ENCODE measurements at places on chromosomes 3 and 15.

DNA sequence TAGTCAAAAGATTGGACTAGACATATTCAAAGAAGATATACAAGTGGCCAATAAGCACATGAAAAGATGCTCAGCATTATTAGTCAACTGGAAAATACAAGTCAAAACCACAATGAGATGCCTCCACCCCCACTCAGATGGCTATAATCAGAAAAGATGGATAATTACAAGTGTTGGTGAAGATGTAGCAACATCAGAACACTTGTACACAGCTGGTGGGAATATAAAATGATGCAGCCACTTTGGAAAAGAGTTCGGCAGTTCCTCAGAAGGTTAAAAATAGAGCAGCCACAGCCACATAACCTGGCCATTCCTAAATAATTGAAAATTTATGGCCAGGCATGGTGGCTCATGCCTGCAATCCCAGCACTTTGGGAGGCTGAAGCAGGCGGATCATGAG, 38.4 kb downstream of the HEG1 start:
- no peak for DNase-seq

DNA sequence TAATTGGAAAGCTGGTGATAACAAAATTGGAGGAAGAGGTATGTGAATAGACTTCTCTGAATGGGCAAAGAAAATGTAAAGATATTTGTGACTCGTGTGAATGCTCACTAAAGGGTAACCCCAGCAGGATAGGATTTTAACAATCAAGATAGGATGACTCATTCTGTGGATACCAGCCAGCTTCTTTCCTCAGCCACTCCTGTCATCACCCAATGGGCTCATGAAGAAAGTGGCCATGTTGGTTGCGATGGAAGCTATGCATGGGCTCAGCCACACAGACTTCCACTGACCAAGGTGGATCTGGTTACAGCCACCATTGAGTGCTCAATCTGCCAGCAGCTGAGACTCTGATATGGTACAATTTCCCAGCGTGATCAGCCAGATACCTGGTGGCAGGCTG, 40.9 kb downstream of the STRIT1 start:
- no peak for DNase-seq

GRCh38 chr15:50280271-50280670, 14.7 kb upstream of the HDC start:
- no peak for DNase-seq

DNA sequence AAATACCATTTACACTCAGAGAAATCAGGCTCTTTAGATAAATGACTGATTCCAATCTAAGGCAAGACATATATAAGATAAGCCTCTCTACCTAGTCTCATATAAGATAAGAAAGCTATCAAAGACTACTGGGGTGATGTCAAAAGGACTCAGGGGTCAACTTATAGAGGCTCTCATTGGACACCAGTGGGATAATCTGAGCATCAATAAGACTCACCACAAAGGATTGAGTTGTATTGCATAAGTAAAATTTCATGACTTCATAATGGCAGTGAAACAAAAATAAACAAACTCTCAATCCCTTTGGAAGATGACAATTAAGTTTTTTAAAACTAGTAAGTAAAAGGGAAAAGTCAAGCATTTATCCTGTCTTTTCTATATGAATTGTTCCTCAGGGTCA, 317.8 kb downstream of the SHQ1 start:
- DNase-seq: no peak

DNA sequence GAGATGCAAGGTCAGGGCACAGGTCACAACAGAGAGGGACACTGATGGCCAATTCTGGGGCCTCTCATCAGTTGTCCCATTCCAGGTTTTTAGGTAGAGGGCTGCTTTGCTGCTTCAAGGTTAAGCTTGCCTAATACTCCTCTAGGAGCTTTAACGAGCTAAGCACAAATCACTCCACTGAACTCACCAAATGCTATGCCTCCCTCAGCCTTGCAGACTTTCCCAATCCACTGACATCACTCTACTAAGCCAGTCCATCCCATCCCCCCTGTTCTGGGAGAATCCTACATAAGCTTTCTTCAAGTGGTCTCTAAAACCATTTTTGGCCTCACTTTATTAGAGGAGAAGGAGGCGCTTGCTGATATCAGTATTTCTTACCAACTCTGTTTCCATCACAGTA, 24.8 kb upstream of the PDCD6IP start:
- no peak for DNase-seq

GRCh38 chr15:85414037-85414436, 33.6 kb downstream of the AKAP13 start:
- no peak for DNase-seq

DNA sequence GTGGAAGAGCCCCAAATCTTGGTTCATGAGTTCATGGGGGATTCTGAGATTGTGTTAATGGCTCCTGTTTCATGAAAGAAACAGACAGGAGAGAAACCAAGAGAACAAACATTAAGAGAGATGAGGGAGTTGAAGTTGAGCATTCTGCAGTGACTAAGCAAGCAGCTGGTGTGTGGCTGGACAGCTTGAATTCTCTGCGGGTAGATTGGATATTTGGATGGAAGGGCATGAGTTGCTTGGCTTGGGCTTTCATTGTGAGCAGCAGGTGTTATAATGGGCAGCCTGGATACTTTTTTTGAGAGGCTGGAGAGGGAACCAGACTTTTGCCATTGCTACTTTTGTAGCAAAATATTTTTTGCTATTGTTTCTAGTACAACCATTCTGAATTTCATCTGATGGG, 346.8 kb upstream of the SATB1 start:
- DNase-seq: no peak

DNA sequence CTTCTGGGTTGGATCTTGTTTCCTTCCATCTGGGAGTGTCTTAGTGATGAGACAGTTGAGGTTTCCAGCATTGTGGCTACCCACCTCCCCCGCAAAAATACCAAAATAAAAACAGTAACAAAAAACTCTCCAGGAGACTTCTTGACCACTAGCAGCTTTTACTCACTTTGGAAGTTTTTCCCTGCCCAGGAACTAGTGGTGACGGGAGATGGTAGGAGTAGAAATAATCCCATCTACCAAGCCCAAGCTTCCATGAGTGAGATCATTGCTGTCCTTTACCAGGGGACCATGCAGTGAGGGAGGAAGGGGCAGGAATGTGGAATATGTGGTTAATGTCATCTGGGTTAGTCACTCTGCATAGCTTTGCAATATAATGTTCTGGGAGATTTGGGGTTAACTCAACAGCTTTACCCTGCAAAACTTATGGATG, 187.7 kb downstream of the ITPR1 start:
- no peak for DNase-seq

DNA sequence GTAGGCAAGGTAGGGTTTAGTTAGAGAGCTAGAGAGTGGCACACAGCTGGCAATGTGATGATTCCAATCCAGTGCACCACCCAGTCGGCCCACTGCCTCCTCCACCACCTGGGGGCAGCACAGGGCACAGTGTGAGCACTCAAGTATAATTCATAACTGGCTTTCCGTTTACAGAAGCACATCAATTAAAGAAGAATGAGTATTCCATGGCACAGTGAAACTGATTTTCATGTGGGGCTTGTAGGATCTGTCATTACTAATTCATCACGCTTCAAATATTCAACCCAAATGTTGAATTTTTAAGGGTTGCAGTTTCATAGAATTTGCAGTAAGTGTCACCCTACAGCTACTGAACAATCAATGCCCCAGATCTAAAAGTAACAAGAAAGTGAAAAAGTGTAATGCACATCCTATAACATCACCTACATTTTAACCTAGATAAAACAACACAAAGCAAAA, 149.9 kb downstream of the IGSF11 start:
- DNase-seq: peak; percentile 62

DNA sequence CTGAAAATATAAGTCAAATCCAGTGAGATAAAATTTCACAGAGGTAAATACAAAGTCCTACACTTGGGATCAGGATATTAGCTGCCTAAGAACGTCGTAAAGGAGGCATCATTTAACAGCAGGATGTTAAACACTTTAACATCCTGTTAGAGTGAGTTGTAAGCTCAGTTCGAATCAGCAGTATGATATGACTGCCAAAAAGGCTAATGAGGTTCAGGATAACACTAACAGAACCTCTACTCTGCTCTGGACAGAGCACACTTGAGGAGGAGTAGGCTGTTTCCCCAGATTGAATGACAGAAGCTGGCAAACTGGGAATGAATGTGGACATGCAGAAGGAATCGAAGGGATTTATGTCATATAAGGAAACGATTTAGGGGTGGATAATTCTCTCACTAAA, 227.1 kb upstream of the CD96 start:
- DNase-seq: no peak

DNA sequence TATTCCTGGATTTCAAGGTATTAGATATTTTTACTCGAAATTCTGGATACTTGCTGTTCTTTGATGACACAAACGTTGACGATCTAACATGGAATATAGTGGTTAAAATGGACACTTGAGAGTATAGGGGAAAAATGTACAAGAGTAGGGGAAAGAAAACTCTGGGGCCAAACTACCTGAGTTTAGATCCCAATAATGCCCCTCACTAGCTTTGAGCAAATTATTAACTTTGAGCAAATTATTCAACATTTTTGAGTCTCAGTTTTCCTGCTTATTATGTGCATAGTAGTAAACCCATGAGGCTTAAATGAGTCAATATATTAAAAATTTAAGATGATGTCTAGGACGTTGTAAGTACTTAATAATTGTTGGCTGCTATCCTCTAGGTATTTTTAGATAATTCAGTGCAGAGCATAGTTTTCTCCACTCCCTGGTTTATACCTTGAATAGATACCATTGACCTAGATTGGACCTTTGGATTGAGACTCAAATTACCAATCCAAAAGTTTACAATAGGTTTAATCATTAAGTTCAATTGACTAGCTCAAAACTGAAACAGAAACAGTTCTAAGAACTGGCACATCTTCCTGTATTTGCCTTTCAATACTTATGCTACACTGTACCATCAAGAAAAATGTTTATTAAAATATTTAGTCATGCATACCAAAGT, 4.5 kb downstream of the ADGRG7 start:
- DNase-seq: no peak

GRCh38 chr3:14299767-14300166, 102.6 kb upstream of the SLC6A6 start:
- no peak for DNase-seq

DNA sequence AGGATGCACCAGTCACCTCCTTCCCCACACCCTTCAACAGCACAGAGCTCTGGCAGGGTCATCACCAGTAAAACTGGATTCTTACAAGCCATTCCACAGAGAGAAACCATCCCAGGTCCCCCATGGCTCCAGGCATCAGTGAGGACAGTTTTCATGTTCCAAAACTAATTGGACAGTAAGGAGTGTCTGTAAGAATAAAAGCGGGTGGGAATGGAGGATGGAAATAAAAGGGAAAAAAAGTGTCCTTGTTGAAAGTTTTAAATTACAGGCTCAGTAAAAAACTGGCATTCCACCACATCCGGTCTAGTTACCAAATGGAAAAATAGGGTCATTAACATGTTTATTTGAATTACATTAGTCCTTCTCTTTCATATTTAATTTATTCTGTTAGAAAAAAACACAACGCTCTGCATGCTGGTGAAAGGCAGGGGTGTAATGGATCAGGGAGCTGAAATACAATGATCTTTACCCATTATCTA, 117.4 kb downstream of the TIGIT start:
- no peak for DNase-seq

DNA sequence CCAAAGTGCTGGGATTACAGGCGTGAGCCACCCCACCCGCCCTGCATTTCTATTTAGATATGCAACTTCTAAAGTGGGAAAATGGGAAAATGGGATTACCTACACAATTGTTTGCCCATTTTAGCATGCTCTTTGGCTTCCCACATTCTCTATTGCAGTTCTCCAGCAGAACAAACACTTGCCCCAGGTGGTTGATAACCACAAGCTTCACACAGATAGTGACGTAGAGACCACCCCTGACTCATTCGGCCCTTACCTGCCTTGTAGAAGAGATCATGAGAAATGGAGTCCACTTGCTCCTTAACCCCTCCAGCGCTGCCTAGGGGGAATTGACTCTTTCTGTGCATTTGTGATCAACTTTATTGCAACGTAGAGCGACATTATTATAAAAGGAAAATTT, 83.2 kb upstream of the RAP2B start:
- DNase-seq: no peak

GRCh38 chr3:62592408-62592807, 219.1 kb upstream of the FEZF2 start:
- no peak for DNase-seq

GRCh38 chr3:82293867-82294266, 532.4 kb upstream of the GBE1 start:
- no peak for DNase-seq

DNA sequence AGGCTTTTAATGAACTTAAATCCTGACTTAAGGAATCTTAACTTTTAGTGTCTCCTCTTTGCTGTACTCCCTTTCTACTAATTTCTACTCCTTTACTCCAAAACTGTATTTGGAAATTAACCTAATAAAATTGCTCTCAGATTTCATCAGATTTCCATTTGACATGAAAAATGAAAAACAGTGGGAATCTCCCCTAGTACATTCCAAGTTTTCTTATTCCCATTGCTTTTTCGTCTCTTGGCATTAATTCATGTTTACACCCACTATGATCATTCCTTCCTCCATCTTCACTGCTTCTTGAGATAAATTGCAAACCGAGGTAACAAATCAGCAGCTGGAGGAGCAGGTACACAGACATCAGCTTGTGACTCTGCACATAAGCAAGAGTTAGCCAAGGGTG, 208.7 kb downstream of the VGLL3 start:
- no peak for DNase-seq

DNA sequence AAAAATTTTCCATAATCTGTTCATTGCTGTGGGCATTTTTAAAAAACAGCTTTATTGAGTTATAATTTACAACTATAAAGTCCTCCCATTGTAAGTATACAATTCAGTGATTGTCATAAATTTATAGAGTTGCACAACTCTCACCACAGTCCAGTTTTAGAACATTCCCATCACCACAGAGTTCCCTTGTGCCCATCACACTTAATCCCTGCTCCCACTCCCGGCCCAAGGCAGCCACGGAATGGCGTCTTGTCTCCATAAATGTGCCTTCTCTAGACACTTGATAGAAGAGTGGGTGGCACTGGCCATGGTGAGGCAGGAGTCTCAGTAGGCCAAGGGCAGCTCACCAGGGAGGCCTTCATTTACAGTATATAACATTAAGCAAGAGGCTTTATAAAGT, 6.3 kb downstream of the TSEN2 start:
- no peak for DNase-seq

- DNase-seq: no peak
Measured at GRCh38 chr3:89964347-89964746, 856.9 kb downstream of the EPHA3 start.

- DNase-seq: no peak
Measured at GRCh38 chr15:51126842-51127241, 32.1 kb upstream of the TNFAIP8L3 start.

GRCh38 chr15:84760219-84760618, 11.8 kb downstream of the ZNF592 start:
- DNase-seq: no peak

DNA sequence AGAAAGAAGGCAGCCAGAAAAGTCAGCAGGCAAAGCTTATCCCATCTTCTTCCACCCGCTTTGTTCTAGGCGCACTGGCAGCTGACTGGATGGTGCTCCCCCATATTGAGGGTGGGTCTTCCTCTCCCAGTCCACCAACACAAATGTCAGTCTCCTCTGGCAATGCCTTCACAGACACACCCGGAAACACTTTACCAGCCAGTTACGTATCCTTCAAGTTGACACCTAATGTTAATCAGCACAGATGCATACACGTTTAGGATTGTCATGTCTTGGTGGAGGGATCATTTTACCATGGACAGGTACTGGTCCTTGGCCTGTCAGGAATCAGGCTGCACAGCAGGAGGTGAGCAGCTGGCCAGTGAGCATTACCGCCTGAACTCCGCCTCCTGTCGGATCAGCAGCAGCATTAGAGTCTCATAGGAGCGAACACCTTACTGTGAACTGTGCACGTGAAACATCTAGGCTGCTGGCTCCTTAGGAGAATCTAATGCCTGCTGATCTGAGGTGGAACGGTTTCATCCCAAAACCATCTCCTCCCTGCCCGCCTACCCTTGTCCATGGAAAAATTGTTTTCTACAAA, 59.1 kb upstream of the PYDC2 start:
- no peak for DNase-seq
